ENCODE measurements at places on chromosomes 16 and 17.

- DNase-seq = no peak
Measured at GRCh38 chr16:48124266-48124665, 31.5 kb downstream of the ABCC12 start.

GRCh38 chr17:73429440-73430164 is 117.8 kb upstream of the CDC42EP4 start:
- DNase-seq = no peak

GRCh38 chr16:72111657-72112451 is 18.2 kb downstream of the DHX38 start:
- no peak for DNase-seq

GRCh38 chr16:12680531-12680930 is 123.2 kb downstream of the CPPED1 start:
- no peak for DNase-seq

DNA sequence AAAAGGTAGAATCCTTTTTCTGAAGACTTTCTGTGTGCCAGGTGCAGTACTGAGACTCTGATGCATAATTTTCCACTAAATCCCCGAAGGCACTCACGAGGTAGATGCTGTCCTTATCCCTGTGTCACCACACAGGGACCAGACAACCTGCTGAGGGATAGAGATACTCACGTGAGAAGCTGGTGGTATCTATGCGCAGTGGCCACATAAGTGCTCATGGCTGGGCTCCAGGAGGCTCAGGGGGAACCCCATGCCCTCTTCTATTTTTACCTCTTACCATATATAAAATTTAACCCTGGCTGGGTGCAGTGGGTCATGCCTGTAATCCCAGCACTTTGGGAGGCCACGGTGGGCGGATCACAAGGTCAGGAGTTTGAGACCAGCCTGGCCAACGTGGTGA is 38.3 kb downstream of the NT5M start:
- no peak for DNase-seq

DNA sequence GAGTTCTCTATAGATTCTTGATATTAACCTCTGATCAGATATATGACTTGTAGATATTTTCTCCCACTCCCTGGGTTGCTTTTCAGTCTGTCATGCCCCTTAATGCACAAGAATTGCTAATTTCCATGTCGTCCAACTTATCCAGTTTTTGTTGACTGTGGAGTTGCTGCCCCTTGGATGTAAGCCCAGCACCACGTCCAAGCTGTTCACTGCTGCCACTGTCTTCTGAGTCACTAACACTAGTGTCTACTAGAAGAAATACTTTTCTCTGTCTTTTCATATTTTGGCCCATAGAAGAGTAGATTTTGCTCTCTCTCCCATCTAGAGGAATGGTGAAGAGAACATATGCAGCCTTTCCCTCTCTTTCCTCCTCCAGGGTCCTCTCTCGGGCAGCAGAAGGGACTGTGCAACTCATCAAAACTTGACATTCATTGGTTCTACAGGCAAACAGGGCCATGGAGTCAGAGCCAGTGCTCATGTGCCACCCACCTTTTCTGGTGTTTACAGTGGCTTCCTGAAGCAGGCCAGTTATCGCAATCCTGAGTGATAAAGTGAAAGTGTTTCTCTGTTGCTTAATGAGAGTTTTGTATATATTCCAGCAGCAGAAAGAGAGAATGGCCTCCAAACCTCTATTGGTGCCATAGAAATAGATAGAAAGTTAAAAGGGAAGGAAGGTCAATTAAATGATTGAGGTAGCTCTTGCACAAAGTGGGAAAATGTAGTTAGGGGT is 22.6 kb upstream of the PMP22 start:
- no peak for DNase-seq

DNA sequence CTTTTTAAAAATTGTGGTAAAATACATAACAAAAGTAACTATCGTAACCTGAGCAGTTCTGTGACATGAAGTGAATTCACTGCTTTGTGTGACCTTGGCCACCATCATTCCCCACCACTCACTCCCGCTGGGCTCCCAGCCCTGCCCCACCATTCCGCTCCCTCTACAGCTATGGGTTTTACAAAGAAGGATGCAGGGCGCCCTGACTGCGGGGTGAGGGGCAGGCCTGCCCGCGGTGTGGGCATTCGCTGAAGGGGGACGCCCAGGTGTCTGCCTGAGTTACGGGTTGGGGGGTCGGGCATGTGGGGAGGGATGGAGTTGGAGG is at the start of gene CEMP1:
Gene CEMP1, minus strand, starts transcription at position 38 of the 325 bp plus-strand sequence. CDS start 335 bp downstream, outside the sequence.
- DNase-seq = no peak

- DNase-seq = no peak
Measured at GRCh38 chr16:50709061-50709684, 15.8 kb downstream of the NOD2 start.

DNA sequence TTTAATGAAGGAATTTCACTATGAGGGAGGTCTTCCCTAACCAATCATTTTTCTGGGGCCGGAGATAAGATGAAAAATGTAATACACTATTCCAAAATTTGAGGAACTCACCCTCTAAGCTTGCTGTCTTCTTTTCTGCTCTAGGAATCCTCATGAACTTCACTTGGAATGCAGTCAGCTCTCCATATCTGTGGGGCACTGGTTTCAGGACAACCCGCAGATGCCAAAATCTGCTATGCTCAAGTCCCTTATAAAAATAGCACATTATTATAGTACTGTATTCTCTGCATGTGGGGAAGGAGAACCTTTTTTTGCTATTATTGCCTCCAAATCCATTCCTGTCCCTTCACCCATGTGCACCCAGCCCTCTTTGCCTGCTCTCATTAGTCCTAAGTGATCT is 146.0 kb downstream of the ABCA8 start:
- DNase-seq = no peak

DNA sequence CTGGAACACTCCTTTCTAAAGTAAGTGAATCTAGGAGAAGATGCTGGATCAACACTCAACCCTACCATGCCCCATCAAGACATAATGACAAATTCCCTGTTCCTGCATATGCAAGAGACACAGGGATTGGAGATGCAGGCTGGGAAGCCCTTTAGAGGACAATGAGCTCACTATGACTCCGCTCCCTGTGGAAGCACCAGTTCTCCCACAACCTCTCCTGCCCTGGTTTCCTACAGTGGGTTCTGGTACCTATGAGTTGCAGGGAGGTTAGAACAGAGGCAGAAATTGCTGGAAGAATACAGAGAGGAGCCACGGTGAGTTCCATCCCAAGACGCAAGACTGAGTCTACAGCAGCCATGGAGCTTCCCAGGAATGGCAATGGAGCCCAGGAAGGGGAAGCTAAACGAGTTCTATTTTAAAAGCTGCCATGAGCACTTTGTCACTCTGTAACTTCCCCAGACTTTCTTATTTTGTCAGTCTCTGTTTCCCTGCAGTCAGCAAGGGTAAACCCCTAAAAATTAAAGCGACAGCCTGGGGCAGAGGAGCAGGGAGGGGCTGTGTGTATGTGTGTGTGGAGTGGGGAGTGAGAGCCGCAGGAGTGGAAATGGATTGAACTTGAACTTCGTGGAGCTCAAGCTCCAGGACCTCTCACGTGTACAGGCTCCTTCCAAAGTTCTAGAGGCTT is 42.3 kb upstream of the PIK3R6 start:
- no peak for DNase-seq

DNA sequence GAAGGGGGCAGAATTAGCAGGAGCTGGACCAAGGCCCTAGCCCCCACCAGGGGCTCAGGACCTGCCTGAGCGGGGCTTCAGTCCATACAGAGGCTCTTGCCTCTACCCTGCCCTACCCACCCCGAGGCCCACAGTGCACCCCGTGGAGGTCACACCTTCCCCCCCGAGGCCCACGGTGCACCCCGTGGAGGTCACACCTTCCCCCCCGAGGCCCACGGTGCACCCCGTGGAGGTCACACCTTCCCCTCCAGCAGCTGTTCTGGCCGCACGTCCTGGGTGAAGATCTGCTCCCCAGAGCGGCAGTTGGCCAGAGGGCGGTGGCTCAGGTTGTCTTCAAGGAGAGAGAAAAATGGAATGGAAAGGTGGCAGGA is 11.4 kb downstream of the CASKIN2 start:
- no peak for DNase-seq

- no peak for DNase-seq
Measured at GRCh38 chr17:74679374-74679773, 33.3 kb downstream of the CD300LF start.

DNA sequence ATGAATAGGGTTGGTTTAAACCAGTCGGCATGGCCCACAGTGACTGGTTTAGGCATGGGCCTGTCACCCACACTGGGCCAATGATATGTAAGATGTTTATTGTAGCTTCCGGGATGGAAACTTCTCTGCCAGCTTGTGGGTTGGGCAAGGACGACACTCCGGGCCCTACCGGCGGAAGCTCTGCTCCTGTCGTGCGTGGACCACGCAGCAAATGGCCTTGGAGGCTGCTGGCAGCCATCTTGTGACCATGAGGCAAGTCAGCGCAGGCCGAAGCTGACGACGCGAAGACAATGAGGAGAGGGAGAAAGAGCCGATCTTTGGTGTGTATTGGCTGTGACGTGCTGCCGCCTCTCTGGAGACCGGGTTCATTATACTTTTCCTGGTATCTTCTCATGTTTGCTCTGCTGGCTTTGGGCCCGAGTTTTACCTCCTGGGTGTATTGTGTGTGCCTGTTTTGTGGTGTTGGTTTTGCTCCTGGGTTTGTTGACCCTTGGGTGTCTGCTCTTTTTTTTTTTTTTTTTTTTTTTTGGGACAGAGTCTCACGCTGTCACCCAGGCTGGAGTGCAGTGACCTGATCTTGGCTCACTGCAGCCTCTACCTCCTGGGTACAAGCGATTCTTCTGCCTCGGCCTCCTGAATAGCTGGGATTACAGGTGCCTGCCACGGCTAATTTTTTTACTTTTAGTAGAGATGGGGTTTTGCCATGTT is 15.4 kb downstream of the SLC25A10 start:
- no peak for DNase-seq

GRCh38 chr17:17403899-17404576 is 72.8 kb upstream of the MED9 start:
- no peak for DNase-seq

- no peak for DNase-seq
Measured at GRCh38 chr17:65554553-65555223, 6.8 kb downstream of the AXIN2 start.

DNA sequence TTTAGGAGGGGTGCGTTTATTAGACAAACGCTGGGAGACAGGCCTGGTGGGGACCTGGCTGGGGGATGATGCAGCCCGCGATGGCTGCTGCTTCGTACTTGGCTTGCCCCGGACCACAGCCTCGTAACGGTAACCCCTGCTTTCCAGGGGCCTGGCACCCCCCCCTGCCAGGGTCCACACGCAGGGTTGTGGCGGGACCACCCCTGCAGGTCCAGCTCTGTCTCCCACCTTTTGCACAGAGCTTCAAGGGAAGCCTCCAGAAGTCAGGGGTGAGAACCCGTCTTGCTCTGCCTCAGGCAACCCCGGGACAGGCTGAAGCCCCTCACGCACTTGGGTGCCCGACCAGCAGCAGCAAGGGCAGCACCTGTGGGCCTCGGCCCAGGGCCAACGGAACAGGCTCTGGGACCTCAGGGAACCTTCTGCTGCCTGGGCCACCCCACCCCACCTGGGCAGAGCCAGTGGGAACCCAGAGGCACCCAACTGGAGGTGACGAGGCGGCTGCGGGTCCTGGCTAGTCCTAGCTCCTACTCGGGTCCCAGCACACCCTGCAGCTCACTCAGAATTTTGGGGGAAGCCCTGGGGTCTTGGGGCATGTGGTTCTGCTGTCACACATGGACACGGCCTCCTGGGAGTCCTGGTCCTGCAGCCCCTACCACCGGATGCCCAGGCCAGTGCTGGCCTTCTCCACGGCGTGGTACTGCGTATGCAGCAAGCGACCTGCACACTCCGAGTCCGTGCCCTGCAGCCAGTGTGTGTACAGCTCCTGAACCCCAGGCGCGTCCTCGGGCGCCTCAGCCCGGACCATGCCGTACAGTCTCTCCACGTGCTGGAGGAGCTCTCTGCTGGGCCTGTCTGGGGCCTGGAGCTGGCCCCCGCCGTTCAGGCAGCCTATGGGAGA is 3.1 kb downstream of the HAGHL start:
- no peak for DNase-seq

DNA sequence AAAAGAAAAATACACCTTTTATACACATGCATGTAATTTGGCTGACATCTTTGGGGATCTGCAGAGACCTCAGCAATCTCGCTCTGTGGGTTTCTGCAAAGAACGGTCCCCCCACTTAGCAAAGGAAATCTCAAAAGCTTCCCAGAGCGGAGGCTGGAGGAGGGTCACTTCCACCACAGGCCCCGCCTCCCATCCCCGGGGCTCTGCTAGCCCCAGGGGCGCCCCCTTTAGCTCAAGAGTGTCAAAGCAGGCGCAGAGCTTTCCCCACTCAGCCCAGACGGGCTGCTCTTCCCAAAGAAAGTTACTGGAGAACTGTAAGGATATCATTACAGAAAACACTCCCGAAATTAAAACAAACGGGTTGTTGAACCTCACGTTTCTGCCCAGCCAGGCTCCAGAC is 11.4 kb downstream of the SLC13A5 start:
- no peak for DNase-seq

DNA sequence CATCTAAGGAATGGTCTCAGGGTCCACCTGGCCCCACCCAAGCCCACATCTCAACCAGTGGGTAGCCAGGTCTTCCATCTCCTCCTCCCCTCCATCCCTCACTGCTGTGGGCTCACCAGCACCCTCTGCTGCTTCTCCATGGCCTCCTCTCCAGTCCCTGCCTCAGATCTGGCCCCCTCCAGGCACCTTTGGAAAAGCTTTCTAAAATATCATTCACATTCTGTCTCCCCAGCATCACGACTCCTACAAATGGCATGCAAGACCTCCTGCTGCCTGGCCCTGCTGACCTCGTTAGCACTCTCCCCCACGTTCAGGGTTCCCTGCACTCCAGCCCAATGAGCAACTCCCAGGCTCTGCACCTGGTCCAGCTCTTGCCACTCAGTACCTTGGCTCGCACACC is 13.7 kb downstream of the GLP2R start:
- no peak for DNase-seq

DNA sequence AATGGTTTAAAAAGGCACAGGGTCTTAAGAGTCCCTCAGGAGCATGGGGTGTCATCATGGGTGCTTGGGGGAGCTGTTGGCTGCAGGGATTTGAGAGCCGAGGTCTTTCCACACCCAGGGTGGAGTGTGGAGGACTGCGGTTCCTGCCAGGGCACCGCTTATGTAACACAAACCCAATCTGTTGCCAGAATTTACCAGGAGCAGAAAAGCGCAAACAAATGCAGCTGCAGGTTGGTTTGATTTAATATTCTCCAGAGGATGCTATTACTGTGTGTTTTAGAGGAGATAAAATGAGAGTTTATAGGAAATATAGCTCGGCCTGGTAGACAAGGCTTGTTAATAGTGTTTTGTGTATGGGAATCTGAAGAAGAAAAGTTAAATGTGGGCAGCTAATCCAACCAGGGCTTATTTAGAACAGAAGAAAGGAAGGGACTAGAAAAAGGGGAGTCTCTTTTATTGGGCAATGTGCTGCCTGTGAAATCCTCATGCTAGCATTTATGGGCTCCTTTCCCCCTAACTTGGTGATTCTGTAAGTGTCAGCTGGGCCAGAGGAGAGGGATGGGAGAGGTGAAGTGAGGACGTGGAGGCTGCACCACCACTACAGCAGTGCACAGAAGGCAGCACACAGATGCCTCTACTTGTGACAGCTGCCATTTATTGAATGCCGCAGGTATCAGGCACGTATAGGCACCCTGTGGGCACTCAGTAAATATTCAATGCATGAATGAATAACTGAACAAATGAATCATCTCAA is 174.7 kb downstream of the KATNIP start:
- no peak for DNase-seq

All from cortex of kidney (tissue), 1 donor.